ENCODE measurements at places on chromosomes 6 and 20.

GRCh38 chr20:24723647-24724352 lies 225.3 kb upstream of the CST7 start:
- DNase-seq: no peak

- DNase-seq: no peak
These were observed 7.1 kb upstream of the ATP9A start for GRCh38 chr20:51775241-51775640.

- no peak for DNase-seq
These were observed 117.7 kb upstream of the GJE1 start for GRCh38 chr6:142015011-142015410.

DNA sequence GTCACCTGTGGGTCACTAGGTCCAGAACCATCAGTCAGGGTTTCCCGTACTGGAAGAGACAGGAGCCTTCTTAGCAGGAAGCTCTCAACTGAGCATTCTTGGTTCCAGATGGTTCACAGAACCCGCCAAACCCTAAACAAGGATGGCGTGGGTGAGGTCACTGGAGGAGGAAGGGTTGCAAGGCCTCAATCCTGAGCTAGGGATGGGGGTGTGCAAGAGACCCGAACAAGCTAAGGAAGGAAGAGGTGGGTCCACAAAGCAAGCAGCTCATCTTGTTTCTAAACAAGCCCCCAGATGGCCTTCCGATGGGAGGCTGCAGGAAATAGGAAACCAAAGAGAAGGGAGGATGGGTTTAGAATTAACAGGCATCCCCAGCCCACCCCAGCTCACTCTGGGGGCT lies 92.7 kb downstream of the PREX1 start:
- no peak for DNase-seq

DNA sequence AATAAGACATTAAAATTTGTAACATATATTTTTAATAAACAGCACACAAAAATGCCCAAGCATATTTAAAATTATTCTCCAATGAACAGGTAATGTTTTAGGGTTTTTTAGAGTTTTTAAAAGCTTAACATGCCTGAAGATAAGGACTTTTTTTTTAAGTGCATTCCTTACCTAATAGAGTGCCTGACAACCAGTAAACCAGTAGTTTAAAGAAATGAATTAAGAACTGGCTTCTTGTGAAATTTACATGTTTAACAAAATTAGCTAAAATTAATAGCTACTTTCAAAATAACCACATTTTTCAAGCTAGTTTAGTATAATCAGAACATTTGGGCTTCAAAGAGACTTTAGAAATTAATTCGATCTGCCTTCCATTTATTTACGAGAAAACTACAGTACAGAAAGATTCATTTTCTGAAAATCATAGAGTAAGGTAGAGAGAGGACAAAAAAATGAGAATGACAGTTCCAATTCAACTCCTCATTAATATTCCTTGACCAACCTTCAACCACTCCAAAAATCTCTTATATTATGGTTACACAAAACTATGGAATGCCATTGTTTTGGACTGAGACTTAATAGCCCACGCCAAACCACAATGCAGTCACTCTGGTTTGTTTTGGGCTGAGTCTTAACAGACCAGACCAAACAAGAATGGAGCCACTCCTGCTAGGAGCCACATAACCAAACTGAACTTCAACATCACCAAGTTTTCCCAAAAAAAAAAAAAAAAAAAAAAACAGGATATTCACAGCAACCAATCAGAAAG lies 5.7 kb upstream of the PLN start:
- DNase-seq: no peak

GRCh38 chr6:160952633-160953281 lies 38.8 kb upstream of the MAP3K4 start:
- DNase-seq: no peak

DNA sequence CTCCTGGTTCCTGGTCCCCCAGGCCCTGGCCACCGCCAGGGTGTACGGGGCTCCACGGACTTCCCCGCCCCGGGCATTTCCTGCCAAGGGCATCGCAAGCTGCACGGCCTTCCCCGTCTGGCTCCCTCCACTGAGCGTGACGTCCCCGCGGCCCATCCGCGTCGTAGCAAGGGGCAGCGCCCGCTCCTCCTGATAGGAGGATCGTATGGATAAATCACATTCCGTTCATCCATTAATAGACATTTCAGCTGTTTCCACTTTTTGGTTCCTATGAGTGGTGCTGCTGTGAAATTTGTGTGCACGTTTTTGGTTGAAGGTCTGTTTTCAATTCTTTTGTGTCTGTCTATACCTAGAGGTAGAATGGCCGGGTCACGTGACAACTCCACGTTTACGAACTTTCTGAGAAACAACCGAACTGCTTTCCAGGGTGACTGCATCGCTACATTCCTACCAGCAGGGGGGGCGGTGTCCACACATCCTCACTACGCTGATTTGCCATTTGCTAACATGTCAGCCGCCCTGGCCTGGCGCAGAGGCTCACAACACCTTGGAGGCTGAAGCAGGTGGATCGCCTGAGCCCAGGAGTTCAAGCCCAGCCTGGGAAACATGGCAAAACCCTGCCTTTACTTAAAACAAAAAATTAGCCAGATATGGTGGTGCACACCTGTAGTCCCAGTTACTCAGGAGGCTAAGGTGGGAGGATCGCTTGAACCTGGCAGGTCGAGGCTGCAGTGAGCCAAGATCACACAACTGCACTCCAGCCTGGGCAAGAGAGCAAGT lies 37.7 kb downstream of the KCNQ2 start:
- DNase-seq: no peak

DNA sequence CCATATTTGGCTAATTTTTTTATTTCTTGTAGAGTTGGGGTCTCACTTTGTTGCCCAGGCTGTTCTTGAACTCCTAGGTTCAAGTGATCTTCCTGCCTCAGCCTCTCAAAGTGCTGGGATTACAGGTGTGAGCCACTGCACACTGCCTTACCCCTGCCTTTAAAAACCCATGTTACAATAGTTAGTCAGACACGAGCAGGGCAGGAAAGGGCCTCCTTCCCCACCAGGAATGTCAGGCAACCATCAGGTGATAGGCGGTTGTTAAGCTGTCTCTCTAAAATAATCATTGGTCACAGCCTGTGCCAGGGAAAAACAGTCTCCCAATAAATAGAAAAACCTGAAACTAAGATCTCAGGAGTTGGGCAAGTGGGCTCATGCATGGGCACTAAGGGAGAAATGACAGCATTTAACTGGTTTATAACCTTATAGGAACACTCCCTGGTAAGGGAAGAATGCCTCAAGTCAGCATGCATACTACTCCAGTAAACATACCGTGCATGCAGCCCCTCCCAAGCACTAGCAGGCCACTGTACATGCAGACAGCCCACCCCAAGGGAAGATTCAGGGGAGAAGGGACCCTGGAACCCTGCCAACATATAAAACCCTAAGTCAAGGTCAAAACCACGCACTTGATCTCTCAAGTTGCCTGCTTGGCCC lies 8.4 kb downstream of the OR2H2 start:
- DNase-seq: no peak

DNA sequence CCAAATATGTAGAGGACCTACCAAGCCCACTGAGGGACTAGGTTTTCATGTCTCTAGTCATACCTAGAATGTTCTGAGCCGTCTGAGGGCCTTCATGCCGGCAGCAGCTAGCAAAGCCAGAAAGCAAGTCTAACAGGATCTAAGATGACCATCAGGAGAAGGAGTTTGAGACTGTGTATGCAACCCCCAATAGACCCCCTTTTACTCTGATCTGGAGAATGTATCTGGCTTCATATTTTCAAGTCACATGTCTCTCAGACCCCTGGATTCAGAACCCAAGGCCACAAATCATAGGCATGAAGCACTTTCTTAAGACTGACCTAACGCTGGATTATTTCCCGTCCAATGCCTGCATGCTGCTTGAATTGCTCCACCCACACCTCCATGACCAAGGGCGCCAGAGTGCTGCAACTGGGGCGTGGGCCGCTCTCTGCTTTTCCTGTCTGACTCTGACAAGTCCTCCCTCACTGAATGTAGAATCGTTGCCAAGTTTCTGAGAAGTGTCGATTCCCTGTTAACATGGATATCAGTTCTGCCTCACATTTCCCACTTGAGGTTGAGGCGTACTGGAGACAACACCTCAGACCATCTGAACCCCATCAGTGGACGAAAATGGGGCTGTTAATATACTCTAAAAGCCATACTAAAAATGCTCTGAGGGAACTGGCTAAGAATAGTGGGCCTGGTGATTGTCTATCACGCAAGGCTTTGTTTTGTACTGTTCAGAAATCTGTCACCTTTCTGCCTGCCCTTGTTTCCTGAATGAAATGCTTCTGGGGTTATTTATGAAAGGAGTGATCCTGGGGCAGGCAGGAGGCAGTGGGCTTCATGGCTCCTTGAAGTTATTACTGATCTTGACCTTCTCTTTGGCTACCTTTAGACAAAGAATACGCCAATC lies 23.9 kb upstream of the ASXL1 start:
- DNase-seq: no peak

GRCh38 chr6:15339081-15339480 lies 93.2 kb downstream of the JARID2 start:
- DNase-seq: no peak

DNA sequence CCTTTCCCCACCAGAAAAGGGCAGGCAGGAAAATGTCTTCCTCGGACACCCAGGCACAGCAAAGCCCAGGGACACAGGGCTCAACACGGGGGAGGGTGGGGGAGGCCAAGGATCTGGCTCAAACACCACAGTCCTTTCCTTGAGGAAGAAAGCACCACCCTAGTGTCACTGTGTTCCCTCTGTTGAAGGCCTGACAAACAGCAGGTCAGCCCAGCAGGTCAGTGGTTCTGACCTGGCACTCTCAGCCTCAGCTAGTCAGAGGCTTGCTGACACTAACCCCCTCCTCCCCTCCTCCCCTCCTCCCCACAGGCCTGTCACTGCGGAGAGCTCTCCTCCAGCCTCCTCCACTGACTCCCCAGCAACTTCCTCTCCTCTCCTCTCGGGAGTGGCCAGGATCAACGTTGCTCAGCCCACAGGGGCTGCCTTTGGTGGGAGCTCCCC lies 239.6 kb downstream of the LRFN2 start:
- no peak for DNase-seq

DNA sequence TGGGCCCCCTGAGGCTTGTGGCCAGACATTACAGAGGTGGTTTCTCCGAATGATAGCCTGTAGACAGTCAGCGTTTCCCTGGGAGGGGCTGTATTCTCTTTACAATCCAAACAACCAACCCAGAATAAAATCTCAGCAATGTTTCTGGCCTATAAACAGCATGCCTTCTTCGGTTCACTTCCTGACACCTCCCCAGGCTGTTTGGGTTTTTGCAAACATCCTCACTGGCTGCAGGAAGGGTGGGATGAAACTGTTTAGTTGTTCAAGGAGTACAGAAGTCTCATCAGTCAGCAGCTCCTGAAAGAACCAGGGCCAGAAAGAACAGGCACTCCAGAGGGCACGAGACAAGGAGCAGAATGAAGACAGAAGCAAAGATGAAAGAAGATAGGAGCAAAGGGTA lies 350.0 kb downstream of the QKI start:
- no peak for DNase-seq

DNA sequence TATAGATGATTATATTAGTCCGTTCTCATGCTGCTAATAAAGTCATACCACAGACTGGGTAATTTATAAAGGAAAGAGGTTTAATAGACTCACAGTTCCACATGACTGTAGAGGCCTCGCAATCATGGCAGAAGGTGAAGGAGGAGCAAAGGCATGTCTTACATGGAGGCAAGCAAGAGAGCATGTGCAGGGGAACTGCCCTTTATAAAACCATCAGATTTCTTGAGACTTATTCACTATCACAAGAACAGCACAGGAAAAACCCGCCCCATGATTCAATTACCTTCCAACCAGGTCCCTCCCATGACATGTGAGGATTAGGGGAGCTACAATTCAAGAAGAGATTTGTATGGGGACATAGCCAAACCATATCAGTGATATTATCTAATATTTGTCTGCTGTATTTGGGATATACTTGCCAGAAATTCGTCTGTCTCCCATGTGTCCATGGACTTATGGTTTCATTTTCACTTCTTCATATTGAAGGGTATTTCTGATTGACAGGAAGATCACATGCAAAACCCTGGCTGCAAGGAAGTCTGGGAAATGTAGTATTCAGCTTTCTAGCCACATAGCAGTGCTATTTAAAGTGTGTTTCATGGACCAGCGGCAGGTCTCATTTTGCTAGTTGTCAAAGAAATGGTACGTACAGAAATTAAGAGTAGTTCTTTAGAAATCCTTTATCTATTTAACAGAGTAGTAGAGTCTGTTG lies 50.5 kb upstream of the PAK5 start:
- DNase-seq: no peak

- no peak for DNase-seq
These were observed at the start of gene GPR31 for GRCh38 chr6:167157863-167158262. TSS of gene GPR31 (minus strand) at chr6:167157980. CDS start at chr6:167157831, 149 bp downstream.

GRCh38 chr6:111837007-111837406 lies 36.2 kb downstream of the FYN start:
- DNase-seq: no peak

DNA sequence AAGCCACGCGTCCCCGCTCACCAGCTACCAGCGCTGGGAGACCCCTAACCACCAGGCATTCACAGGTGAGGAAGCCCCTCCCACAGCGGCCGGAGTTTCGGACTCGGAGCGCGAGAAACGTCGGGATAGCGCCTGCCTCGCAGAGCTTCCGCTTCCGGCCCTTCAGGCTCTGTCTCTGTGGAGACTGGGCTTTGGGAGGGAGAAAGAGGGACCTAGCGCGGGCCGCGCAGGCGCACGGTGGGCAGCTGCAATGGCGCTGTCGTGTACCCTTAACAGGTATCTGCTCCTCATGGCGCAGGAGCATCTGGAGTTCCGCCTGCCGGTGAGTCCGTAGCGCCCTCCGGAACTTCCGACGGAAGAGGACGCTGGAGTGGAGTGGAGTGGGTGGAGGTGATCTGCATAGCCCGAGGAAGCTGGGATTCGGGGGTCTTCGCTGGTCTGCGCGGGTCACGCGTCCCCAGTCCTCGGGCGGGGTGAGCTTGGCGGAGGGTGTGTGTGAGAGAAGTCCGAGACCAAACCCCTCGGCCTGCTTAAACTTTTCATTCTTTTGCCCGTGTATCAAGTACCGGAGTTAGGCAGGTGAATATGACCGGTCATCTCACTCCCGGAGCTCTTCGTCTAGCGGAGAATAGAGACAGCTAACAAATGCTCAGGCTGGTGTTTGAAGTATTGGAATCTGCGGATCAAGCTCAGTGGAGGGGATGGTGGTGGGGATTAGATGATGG lies at the start of gene TRMT11:
TSS of gene TRMT11 (plus strand) at position 240 of the 725 bp plus-strand sequence. CDS start at position 251, 11 bp downstream.
- DNase-seq: peak; percentile 93

GRCh38 chr6:5012519-5012918 lies 8.7 kb upstream of the RPP40 start:
- no peak for DNase-seq

GRCh38 chr6:168713839-168714238 lies 272.9 kb downstream of the SMOC2 start:
- peak; percentile 68 for DNase-seq

GRCh38 chr20:58752565-58752964 lies 60.0 kb downstream of the NPEPL1 start:
- no peak for DNase-seq
